Caco-2 (cell line): ENCODE measurements at places on chromosomes 6 and 20. TPM values are rescaled to one million over a fixed set of nuclear protein-coding genes. Genes with fewer than 3 reads are reported as not detected.

GRCh38 chr20:13105864-13106457 is 97.2 kb downstream of the SPTLC3 start:
- DNase-seq, result no peak

GRCh38 chr6:63928613-63929012 is 293.0 kb downstream of the PHF3 start:
- no peak for DNase-seq

GRCh38 chr6:148776321-148777308 is 29.8 kb downstream of the UST start:
- DNase-seq, result no peak

DNA sequence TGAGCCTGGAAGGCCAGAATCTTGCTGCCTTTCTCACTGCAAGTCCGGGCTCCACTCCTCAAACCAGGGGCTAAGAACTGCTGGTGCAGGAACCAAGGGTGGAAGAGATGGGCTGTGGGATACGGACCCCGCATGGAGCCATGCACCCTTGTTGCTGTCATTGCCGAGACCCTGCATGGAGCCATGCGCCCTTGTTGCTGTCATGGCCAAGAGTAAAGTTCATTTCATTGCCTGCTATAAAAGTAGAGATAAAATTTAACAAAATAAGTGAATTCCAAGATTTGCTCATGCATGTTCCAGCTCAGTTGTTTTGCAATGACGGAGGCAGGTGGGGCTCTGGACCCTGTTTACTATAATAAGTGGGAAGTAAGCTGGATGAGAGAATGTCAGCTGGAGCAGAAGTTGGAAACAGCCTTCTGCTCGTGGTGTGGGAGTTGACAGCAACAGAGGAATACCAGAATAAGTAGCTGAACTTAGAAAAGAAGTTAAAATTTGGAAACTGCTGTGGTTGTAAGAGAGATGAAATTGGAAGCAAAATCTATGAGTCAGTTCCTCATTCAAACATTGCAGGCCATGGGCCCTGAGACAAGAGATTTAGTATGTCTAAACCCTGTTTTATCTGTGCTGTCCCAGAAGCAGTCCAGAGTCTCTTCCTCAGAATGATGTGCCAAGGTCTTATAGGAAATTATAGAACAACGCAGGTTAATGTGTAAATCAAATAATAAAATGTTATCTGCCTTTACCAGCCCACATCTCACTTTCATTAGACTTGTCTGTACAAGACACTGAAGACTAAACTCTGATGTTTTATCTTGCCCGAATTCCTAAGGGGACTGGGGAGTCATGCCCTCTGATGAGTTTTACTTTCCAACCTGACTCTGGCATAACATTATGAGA is 15.8 kb upstream of the THBS2 start:
- DNase-seq, result no peak

DNA sequence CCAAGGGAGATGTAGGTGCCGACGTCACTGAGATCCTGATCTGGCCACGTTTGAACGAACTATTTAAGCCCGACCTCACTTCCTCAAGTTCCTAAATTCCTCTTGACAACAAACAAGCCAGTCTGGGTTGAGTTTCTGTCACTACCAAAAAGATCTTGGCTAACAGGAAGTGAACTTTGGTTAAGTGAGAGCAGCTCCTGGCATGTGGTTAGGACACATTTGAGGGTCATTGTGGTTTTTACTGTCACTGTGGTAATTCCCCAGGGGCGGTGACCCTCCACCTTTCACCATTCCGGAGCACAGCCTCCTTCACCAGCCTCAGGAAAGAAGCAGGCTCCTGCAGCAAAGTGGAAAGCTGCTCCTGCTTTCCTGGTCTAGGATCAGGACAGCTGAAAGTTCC is 43.1 kb upstream of the ZNF831 start:
- no peak for DNase-seq

GRCh38 chr6:110188791-110189190 is 8.6 kb downstream of the CDC40 start:
- no peak for DNase-seq

DNA sequence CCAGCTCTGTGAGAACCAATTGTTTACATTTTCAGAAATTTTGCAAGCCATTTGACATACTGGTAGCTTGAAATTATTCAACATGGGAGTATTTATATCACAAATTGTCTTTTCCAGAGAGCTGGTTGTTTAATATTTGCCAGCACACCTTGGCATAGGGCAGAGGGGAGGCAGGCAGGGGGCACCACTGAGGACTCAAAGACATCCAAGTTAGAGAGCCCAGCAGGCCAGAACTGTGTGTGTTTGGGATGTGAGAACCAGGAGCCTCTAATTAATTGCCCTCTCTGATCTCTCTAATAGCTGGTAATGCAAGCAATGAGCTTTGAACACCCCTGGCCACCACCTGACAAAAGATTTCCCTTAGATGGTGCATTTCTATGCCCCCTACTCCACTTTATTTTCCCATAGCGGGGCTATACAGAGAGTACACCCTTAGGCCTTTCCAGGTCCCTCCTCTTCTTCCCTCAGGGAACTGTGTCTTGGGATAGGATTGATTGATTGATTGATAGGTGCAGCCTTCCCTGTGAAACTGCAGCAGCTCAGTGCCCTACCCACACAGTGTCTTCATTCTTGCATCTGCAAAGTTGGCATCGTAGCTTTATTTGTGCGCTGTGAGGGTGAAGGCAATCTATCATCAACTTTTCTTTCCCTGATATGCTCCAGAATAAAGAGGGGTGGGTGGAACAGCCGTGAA is 29.2 kb downstream of the MOCS1 start:
- no peak for DNase-seq

GRCh38 chr6:29723262-29723665 is at the start of gene HLA-F:
Gene HLA-F (plus strand): TSS chr6:29723434. CDS start chr6:29723464, 30 bp downstream.
- DNase-seq, result peak; percentile 56

DNA sequence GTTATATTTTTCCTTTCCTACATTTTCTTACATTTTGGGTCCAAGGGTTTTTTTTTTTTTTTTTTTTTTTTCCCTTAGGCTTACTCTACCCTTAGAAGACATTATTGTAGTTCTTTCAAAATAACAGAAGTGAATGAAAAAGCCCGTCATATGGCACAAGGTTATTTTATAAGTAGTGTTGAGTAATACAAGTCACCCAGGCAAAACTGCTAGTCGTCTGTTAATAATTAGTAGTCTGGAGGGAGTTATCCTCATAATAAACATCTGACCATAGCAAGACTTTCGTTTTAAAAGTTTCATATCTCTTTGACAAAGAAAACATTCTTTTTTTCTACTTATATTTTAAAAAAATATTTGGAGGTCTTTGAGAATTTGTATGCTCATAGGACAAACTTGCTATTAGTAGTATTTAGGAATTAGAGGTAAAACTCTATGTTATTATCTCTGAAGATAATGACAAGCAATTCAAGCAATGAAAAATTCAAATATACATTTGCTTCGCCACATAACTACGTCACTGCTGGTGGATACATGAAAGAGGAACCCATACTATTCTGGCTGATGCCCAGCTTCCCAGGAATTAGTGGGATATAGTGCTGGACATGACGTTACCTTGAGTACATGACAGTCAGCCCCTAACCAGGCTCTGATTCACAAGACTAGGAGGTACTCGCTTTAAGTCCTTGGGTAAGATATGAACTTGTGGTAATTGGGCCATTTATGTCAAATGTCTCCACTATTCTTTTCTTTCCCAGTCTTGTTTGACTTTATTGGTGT is 532.8 kb downstream of the GRIK2 start:
- no peak for DNase-seq

GRCh38 chr6:116386581-116387299 is 16.0 kb downstream of the DSE start:
- no peak for DNase-seq

DNA sequence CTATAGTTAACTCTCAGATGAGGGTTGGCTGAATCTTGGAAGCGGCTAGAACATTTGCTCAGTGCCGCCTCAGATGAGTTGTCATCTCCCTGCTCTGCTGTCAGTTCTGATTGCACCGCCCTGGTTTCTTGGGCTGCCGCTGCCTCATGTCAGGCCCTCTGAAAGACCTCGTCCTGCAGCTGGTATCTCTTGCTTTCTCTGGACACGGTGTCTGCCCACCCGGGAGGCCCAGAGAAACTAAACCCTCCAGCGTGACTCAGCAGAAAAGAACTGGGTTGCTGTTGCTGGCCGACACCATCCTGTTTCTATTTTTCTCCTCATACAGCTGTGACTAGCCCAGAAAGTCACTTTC is 355.4 kb downstream of the CD83 start:
- no peak for DNase-seq

- DNase-seq, result peak; percentile 42
Observed at GRCh38 chr6:11258260-11259237, 26.1 kb upstream of the NEDD9 start.

DNA sequence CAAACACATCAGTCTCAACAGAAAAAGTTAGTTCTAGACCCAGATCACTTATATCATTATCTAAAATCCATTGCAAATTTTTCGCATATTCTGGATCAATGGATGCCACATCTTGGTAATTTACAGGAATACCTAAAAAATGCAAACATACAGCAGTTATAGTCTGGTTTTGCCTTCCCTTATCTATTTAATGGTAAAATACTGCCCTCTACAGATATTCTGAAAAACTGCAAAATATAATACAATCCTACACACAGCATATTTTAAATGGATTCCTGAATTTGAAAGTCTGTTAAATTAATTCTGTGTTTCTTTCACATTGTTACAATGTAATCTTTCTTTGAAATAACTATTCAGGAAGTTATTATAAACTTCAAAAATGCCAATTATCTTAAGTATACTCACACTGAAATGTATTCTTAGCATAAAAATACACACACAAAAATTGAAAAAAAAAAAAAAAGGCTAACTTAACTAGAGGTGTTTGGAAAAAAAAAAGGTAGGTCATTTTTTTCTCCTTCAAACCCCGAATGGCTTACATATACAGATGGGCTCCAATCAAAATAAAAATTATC is 88.4 kb downstream of the HACE1 start:
- DNase-seq, result no peak

- no peak for DNase-seq
Observed at GRCh38 chr20:49786196-49786595, 26.4 kb upstream of the SLC9A8 start.

DNA sequence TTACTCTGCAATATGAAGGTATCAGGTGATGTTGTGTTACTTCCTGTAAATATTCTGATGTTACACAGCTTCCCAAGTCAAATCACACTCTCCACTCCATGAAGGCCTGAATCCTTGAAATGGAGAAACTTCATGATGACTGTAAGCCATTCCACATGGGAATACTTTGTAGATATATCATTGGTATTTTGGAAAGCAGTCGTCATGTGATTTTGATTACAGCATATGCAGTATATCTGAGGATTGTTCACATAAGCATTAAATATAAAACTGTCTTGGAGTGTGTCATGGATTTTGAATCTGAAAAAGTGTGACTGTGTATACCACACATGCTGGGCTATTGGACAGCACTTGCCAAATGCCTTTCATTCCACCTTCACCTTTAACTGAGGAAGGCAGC is 118.3 kb upstream of the EXOC2 start:
- DNase-seq, result no peak

DNA sequence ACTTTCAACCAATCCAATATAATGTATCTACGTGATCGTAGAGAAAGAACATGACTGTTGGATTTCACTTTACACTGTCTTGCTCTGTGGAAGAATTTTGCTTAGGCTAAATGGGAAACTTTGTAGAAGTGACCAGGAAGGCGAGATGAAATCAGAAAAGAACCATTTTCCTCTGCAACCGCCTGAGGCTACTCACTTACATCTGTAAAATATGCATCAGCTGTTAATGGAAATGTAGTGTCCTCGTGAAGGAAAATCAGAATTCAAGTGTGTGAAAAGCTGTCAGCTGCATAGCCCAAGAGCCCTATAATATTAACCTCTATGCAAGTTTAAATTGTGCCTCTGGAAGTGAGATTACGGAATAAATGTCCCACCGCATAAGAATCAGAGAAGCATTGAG is 277.9 kb downstream of the C6orf118 start:
- DNase-seq, result no peak

- DNase-seq, result peak; percentile 89
Observed at GRCh38 chr20:50450881-50451752, 59.1 kb upstream of the PTPN1 start.

GRCh38 chr6:127547904-127548649 is 28.9 kb upstream of the C6orf58 start:
- no peak for DNase-seq

- DNase-seq, result no peak
Observed at GRCh38 chr6:77040568-77041195, 422.6 kb downstream of the HTR1B start.

DNA sequence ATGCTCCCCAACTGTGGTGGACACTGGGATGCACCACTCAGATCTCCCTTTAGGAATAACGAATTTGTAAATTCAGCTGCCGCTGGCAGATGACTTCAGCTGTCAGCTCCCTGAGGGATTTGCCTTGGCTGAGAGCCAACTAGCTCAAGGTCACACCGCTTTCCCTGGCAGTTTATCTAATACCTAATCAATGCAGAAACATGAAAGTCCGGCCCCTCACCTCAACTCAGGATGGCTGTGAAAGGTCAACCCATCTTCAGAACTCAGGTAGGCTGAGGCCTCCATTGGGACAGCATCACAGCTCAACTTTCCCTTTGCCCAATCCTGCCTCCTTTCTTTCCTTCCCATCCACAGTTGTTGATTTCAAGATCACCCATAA is 22.8 kb upstream of the SCGN start:
- no peak for DNase-seq

DNA sequence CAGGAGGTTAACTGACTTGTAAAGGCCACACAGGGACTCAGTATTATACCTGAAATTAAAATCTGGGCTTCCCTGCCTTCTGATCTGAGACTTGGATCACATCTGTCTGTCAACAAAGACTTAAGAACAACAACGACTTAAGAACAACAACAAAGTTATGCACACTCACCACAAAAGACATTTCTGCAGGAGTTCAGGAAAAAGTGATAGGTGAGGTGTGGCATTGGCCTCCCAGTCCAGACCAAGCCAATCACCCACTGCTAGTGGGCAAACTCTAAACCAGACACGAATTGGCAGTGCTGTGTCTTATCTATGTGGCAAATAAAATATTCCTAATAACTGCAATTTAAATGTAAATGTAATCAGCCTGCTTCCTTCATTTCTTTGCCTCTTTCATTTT is 61.3 kb downstream of the PRDM1 start:
- no peak for DNase-seq

The TNFRSF6B gene
- total RNA-seq, result not detected in 2 replicates

The MYH7B gene
- total RNA-seq, result 1.9 and 2.5 TPM in 2 replicates
